ENCODE measurements at places on chromosomes 3 and 15.

GRCh38 chr3:179333084-179333483, 10.3 kb downstream of the ZNF639 start:
- no peak for DNase-seq

GRCh38 chr15:91508633-91509032, 344.9 kb upstream of the SLCO3A1 start:
- peak; percentile 31 for DNase-seq

GRCh38 chr3:171286580-171287249, 173.5 kb downstream of the TNIK start:
- DNase-seq: peak; percentile 90

GRCh38 chr3:141243271-141243707, 11.7 kb downstream of the PXYLP1 start:
- peak; percentile 66 for DNase-seq

DNA sequence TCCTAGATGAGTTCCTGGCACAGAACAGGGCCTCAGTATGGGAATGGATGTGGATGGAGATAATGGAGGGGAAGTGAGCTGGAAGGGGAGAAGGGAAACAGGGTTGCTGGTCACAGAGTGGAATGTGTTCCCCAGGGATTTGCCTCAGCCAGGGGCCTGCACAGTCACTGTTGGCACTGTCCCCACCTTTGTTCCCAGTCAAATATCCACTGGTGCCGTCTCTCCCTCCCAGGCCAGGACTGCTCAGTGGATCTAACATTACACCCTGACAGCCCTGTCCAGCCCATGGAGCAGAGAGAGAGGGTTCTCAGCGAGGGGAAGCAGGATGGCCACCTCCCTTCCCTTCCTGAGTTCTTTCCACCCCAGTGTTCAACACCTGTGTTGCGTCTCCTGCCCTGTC, 1.5 kb upstream of the PPP1R2 start:
- peak; percentile 80 for DNase-seq

GRCh38 chr3:170021083-170021482, 16.7 kb upstream of the GPR160 start:
- DNase-seq: no peak

- DNase-seq: no peak
Measured at GRCh38 chr3:111070772-111071256, 802 bp upstream of the NECTIN3 start.

- DNase-seq: no peak
Measured at GRCh38 chr15:83105440-83105839, 2.0 kb upstream of the TM6SF1 start.

- peak; percentile 77 for DNase-seq
Measured at GRCh38 chr3:126180477-126181397, at the start of gene ALDH1L1. Gene ALDH1L1 (minus strand): TSS chr3:126180586. CDS start chr3:126160979, 19,607 bp downstream.

GRCh38 chr15:74631935-74632560, 16.4 kb downstream of the CLK3 start:
- peak; percentile 62 for DNase-seq

- DNase-seq: no peak
Measured at GRCh38 chr3:114452256-114452655, 158.4 kb downstream of the TIGIT start.

GRCh38 chr15:56286213-56286612, 42.5 kb upstream of the RFX7 start:
- DNase-seq: no peak

DNA sequence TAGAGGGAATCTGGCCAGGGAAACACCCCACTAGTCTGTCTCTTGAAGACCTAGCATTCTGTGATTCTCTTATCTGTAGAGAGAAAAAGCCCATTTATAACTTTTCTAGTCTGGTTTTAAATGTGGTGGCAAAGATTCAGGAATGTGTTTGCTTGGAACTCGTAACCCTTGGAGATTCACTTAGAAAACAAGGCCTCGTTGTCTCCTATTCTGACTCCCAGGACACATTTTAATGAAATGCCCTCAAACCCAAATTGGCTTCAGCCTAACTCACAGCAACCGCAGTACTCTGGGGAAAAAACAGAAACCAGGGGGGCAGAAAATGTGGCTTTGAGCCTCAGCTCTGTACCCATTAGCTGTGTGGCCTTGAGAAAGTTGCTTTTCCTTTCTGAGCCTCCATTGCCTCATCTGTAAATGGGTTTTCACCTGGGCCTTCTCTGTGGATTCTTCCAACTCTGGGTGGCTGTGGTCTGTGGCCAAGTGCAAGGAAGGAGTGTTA, 36.5 kb downstream of the RPLP1 start:
- DNase-seq: peak; percentile 45

DNA sequence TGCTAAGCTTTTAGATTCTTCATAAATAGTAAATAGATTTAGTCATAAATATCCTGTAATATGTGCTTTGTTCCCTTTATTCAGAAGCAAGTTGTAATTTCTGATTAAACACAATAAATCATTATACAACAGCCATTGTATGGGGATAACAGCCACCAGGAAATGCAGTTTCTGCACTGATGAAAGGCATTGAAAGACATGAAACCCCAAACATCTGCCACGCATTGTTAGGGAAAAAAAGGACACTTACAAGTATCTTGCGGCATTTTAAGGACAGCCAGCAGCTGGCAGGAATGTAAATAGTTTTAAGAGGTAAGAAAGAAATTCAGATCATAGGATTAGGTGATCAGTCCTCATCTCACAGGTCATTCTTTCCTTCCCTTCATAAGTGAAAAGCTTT, 801.1 kb upstream of the LMCD1 start:
- DNase-seq: no peak

GRCh38 chr3:155861476-155862183, 7.4 kb upstream of the SLC33A1 start:
- DNase-seq: no peak

- no peak for DNase-seq
Measured at GRCh38 chr15:88174571-88174970, 82.0 kb downstream of the NTRK3 start.

DNA sequence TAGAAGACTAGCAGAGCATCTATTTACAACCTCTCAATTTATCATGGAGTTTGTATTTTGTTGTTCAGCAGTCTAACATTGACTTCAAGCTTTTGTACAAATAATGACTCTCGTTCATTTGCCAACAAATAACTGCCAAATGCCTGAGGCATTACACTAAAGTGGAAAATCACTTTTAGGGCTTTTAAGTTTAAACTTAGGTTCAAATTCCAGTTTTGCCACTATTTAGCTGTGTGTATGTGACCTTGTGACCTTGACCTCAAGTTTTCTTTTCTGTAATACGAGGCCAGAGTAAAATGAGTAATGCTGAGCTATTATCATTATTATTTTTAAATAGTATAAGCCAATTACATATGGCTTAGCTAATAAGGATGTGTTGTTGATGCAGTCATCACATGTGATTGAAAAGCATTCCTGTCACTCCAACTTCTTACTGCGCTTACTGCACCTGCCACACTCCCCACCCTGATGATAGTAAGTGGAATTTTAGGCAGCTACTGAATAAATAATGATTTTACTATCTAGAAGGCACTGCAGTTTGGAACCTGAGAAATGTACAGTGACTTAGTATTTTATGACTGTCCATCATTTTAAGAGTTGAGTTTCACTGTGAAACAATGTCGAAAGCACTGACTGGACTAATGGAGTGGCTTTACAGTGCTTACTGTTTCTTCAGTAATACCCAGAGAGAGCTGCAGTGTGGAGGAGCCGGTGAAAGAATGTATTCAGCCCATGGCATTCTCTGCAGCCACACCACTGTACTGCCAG, 16.3 kb downstream of the ARL8B start:
- peak; percentile 23 for DNase-seq

- no peak for DNase-seq
Measured at GRCh38 chr3:32195995-32196540, 42.4 kb upstream of the CMTM8 start.

GRCh38 chr3:142013326-142013980, 135.9 kb downstream of the TFDP2 start:
- no peak for DNase-seq

GRCh38 chr3:111892070-111892469, 33.0 kb downstream of the PHLDB2 start:
- no peak for DNase-seq

- no peak for DNase-seq
Measured at GRCh38 chr3:177426878-177427495, 229.7 kb upstream of the TBL1XR1 start.

DNA sequence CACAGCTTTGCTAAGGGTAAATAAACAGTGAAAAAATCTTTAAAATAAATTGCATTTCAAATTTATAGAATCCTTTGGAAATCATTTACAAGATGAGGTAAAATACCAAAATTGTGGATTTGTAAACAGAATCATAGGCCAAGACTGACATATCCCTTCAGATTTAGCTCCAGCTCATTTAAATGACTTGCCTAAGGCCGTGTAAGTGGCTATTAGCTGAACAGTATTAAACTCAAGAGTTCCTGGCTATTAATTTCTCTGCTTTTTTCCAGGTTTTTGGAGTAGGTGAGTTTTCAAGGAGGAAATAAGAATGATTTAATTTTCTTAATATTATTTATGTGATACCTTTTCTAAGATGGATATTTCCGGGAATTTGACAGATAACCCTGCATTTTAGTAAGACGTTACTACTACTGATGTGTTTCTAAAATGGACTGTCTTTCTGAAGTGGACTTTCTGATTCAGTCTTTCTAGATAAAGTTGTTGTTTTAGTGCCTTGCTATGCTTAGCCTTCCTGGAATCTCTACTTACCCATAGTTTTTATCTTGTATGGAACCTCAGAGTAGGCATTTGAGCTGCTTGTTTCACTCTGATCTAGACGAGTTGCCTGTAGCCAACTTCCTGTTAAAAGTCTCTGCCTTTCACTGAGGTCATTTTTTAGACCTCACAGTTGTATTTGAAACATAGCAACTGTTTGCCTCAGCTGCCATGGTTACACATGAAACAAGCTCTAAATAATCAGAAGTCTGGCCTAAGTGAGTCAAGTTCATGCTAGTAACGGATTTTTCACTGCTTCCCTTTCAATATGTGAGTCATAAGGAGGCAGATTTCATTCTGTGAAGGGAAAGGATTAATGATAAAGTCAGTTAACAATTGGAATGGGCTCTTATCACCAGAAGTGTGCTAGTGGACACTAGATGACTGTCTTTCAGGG, 127.0 kb downstream of the KLHL25 start:
- DNase-seq: peak; percentile 99

- DNase-seq: no peak
Measured at GRCh38 chr3:187049462-187050101, 89.7 kb downstream of the RPL39L start.

- no peak for DNase-seq
Measured at GRCh38 chr3:71582612-71583565, 639 bp downstream of the FOXP1 start.

- DNase-seq: no peak
Measured at GRCh38 chr3:186493525-186494255, 50.5 kb downstream of the CRYGS start.

DNA sequence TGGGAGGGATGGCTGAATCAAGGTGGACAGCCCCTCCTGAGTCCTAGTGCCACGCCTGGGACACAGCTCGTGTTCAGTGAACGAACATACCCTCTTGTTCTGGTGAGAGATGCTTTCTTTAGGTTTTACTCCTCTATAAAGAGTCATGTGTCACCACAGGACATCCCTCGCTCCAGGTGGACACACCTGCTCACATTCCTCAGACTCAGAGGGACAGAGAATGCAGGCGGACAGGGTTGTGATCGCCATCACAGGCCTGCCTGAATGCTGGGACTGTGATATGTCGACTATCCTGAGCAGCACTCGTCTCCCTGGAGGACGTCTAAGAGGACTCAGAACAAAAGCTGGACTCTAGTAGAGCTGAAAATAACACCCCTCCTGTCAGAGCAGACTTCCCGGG, 96.4 kb upstream of the SNRPA1 start:
- no peak for DNase-seq

DNA sequence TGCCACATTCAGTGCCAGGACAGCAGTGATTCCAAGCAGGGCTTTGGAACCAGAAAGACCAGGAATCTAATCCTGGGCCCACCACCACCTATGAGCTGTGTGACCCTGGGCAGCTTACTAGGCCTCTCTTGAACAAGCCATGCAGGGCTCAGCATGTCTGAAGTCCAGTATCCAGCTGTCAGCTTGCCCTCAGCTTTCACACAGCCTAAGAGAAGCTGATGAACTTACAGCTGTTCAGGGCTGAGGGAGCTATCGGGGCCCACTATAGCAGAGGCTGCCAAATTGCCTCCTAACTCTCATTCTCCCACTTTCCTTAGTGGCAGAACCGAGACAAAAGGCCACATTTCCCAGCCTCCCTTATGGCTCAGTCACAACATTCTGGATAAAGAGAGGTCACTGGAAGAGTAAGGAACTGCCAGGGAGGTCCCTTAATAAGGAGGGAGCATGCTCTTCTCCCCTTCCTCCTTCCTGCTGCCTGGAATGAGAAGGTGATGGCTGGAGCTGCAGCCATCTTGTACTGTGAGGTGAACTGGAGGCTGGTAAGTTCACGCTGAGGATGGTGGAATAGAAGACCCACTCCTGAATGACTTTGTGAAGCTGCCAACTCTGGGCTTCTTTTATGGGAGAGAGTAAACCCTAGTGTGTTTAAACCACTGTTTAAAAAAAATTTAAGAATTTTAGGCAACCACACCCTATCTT, 34.5 kb downstream of the FEM1B start:
- no peak for DNase-seq

GRCh38 chr3:128415200-128415772, 51.4 kb downstream of the DNAJB8 start:
- DNase-seq: no peak

DNA sequence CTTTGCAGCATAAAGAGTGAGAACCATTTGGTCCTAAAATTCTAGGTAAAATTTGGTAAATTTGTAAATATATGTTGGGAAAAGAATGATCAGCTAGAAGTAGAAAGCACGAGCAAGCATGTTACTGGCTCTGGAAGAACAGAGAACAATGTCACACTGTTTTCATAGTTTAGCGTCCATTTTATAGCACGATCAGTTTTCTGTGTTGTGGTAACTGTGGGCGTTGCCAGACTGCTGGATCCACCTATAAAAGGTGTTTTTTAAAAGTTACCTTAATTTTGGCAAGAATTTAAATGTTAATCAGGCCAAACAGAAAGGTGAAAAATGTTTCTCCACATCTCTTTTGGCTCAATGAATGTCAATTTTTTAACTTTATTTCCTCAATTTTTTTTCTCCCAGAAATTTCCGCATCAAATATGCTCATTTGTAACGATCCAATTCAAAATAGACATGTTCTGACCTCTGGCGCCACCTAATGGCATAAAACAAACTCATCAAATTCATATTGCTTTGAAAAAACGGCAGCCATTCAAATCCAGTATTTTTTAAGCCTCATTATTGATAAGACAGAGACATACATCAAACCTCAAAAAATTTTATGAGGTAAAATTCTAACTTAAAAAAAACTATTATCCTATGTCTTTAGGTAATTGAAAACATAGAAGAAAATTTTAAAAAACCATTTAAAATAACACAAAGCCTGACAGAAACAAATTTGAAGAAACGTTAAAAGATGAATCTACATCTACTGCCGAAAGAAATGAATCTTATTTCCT, 5.5 kb upstream of the GP5 start:
- peak; percentile 75 for DNase-seq
